Activated CD4-positive, alpha-beta T cell treated with anti-CD3 and anti-CD28 coated beads, Interleukin-2, Interleukin-6, amounts not matched to agents 100 ng/mL and 50 ng/mL, durations not matched to agents 16 hours and 8 hours (primary cell): ENCODE measurements at places on chromosomes 3 and 15.

DNA sequence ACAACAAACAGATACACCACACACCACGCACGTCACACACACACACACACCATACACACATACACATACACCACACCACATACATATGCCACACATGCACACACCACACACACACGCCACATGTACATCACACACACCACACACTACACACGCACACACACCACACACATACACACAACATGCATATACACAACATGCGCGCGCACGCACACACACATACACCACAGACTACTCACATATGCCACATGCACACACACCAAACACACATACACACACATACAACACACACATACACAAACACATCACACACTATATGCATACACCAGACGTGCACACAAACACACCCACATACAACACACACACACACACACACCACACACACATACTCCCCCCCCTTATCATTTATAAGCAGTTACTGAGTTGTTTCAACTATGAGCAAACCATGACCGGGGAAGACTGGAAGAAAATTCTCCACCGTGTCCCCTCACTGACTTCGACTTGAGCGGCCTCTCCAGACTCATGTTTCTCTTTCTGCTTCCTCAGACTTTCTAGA lies 126.7 kb upstream of the IQSEC1 start:
- DNase-seq = no peak

GRCh38 chr15:43828061-43828657 lies 1.4 kb downstream of the WDR76 start:
- peak; percentile 68 for DNase-seq

DNA sequence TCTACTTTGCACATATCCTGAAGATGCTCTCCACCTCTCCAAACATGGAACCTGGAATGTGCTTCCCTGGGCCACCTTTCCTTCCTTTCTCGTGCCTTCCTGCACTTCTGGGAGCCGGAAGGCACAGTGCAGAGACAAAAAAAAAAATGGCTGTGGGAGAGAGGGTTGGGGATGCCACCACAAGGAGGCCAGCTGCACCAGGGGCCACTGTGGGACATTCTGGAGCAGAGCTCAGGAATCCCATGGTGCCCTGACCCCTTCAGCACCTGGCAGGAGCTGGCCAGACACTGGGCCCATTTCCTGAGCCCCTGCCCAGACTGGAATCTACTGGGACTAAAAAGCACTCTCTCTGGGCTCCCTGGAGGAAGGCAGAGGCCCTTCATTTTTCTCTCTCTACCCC lies 7.9 kb upstream of the BCL2L10 start:
- DNase-seq = no peak

DNA sequence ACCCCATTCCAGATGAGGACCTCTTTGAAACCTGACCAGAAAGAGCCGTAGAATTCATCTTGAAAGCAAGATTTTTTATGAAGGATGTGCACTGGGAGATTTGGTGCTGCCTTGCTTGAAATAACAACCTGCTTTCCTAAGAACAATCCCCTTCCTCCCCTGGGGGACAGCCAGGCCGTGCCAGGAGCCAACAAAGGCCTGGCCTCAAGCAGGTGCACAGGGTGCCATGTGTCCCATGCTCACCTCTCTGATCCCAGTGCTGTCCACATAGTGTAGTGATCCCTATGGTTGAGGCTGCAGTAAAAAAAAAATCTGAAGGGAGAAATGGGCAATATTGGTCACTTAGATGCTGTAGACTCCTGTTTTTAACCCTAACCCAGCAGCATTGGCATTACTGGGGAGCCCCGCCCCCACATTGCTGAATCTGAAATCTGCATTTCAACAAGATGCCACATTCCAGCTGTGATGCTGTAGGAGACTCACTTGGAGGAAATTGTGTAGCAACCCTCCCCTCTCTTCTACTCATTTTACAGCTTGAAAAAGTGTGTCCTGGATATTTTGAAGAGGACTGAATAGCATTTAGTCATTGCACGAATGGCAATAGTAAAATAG lies 171.2 kb downstream of the APBA2 start:
- DNase-seq = no peak

DNA sequence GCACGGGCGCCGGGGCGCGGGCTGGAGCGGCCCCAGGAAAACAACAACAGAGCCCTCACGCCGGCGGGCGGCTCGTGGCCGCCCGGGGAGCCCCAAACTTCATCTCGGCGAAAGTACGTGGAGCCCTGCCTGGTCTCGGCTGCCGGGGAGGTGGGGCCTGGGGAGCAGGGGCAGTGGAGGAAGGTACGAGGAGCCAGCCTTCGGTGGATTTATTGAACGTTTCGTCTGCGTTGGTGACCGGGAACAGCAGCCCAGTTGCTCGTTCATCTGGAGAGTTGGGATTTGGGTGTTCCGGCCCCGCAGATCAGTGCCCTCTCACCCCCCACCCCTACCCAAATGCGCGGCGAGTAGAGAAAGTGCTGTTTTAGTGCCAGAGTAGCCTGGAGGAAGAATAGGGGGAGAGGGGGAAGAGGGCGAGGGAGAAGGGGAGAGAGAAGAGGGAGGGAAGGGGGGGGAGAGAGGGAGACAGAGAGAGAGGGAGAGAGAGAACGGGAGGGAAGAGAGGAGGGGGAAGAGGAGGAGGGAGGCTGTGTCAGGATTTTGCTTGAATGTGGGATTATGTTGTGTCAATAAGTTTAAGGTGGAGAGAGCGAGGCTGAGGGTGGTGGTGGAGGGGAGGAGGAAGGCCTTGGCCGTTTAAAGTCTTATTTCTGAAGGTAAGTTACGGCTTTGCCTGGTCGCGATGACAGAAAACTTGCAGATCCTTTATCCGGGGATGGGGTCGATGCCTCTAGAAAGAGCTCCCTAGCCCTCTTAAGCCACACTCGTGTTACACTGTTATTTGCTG lies 970 bp downstream of the BBX start:
- peak; percentile 56 for DNase-seq

DNA sequence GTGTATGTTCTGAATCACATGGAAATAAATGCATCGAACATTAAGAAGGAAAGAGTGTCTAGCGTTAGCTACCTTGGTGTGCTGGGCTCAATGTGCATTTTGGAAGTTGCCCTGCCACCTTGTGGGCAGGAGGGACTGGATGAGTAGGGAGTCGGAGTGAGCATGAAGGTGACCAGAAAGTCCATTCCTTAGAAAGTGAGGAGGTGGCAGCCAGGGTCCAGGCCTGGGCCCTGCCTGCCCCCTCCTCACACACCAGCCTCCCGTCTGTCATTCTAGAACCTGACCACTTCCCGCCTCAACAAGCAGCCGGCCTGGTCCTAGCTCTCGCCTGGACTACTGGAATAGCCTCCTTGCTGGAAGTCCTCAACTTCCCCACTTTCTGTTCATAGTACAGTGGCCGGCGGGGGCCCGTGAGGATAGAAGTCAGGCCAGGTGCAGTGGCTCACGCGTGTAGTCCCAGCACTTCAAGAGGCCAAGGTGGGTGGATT lies 10.2 kb upstream of the GATA2 start:
- no peak for DNase-seq

- no peak for DNase-seq
Measured at GRCh38 chr3:160195106-160195505, 30.1 kb upstream of the C3orf80 start.

- no peak for DNase-seq
Measured at GRCh38 chr3:11204697-11205348, 50.5 kb downstream of the HRH1 start.

DNA sequence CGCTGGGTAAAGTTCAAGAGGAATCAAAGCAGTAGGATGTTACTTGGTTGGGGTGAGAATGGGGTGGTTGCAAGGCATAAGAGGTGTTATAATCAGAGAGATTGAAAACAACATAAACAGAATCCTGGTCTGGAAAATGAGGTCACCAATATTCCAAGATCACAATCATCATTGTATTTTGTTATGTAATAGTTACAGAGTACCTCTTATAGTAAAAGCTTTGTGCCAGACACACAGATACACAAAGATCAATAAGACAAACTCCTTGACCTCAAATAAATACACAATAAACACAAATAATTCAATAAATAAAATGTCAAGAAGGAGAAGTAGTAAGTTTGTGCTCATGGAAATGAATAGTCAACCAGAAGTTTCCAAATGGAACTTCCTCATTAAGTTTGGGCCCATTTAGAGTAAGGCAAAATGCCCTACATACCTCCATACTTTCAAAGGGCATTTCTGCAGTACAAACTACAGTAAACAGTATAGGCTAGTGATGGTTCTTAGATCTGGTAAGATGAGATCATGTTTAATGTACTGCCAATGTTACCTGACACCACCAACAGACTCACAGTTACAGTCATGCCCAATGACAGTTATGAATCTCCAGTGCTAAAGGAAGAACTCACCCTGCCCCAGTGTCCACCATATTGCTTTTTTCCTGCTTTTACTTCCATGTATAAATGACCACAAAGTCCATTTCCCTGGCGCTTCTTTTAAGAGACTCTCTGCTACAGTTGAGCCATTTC lies 93.4 kb downstream of the KCNMB2 start:
- no peak for DNase-seq

DNA sequence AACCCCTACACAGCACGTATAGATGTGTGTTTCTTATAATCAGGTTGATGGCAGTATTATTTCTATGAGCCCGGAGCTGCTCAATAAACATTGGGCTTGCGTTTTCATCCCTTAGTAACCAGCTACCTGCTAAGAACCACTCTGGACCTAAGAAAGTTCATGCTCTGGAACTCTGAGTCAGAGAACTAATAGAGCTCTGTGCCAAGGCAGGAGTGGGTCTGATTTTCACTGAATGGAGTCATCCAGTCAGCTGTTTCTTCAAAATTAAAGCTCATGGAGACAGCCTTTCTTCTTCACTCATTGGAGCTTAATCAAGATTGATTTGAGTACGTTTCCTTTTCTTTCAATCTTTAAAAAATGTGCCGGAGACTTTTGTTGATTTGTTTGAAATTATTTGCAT lies 145.7 kb downstream of the BBX start:
- DNase-seq = no peak

GRCh38 chr3:23824699-23825444 lies 19.1 kb downstream of the UBE2E1 start:
- DNase-seq = no peak

DNA sequence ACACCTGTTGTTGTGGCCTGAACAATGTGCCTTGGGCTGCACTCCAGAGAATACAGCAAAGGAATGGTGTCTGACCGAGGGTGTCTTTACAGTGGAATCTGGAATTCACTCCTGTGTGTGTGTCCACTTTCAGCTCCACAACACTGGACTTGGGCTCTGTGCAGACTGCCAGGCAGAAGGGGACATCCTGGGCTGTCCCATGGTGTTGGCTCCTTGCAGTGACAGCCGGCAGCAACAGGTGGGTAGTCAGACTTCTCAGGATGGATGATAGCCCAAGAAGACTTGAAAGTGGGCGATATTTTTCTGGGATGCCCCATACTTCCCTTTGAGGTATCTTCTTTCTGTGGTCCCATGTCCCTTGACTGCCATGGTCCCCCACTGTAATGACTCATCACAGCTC lies 45.0 kb downstream of the DPH3 start:
- DNase-seq = no peak

DNA sequence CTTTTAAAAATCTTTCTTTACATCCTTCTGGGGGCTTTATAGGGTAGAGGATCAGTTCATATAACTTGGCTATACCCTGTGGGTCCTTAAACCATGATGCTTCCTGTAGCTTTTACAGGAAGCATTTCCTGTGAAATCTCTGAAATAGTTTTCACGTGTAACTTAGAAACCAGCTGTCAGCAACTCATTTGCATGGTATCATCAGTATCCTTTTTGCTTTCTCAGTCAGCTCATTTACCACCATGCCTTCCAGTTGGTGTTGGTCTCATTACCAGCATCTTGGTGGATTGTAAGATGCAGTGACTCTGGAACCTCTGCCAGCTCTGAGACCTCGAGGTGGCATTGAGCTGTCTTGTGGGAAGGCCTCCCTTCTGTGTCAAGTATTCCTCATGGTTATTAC lies 96.7 kb upstream of the MYZAP start:
- no peak for DNase-seq

DNA sequence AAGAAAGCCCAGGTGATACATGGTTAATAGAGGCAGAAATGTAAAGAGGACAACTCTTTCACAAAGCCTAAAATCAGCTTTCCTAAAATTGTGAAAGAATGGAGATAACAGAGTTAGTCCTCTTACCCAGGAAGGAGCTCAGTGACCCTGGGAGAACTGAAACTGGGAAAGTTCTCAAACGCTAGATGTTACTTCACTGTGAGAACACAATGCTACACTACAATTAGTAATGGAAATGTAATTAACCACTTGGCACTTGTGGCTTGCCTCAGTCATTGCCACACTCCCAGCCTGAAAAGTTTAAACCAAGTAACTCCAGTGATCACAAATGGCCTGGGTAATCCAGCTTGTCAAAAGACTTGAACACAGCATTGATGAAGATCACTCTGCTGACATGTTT lies 102.7 kb upstream of the FGF7 start:
- DNase-seq = no peak

- DNase-seq = peak; percentile 40
Measured at GRCh38 chr15:90002428-90002844, 1.3 kb downstream of the ZNF710 start.

- no peak for DNase-seq
Measured at GRCh38 chr15:80240276-80240675, 11.7 kb downstream of the CTXND1 start.
